ENCODE measurements at places on chromosomes 7 and 10. TPM values are rescaled to one million over a fixed set of nuclear protein-coding genes. Genes with fewer than 3 reads are reported as not detected.

DNA sequence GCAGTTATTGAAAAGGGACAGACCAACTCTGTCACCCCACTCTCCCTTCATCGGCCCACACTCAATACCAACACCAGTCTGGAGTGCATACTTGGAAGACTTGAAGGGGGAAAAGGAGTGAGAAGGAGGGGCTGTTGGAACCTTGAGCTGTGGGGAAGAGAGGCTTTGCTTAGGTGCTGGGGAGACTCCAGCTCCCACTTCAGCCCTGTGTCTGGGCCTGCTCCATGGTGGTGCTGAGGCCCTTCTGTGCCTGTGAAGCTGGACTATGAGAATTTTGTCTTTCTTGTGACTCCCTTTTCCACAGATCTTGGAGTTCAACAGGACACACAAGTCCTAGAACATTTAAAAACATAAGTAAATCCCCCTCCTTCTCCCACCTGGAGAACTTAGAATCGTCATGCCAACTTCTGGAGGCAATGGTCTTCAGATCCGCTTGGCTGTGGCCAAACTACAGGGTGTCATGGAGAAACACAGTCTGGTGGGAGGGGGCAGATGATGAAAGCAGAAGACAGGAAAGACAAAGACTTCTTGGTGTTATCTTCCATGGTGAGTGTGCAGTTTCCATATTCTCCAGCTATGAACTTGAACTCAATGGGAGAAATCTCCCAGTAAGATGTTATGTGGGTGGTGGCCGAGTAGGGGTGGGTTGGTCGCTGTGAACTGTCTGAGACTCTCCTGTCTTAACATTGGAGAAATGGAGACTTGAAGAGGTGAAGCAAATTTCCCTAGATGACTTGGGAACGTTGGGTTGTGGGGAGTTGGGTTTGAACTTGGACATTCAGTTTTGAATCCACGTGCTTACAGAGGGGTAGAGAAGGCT, 18.4 kb upstream of the GIMAP8 start:
- H3K4me1 ChIP-seq, result peaks cover 13% of the 10 kb centered on the region
- no peaks in the 10 kb centered on the region for H3K36me3 ChIP-seq
- no peak for DNase-seq
- H3K27ac ChIP-seq, result no peak overlapping the region

DNA sequence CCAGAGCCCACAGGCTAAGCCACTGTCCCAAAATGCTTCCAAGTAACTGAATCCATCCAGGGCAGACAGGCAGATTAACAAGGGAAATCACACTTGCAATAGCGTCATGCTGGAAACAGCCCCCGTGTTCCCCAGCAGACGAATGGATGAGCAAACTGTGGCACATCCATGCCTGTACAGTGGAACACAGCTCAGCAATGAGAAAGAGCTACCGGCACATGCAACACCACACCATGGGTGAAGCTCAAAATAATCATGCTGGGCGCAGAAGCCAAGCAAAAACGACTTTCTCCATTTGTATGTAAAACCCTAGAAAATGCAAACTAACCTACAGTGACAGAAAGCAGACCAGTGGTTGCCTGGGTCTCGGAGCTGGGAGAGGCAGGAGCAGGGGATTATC, 153.1 kb downstream of the SLIT1 start:
- no peak overlapping the region for H3K27ac ChIP-seq
- H3K4me1 ChIP-seq, result peaks cover 5% of the 10 kb centered on the region
- no peaks in the 10 kb centered on the region for H3K36me3 ChIP-seq

- H3K4me3 ChIP-seq, result no peak overlapping the region
- no peaks in the 10 kb centered on the region for H3K36me3 ChIP-seq
- H3K27ac ChIP-seq, result no peak overlapping the region
- DNase-seq, result no peak
- no peaks in the 10 kb centered on the region for H3K27me3 ChIP-seq
Measured at GRCh38 chr7:80654887-80655340, 16.5 kb downstream of the CD36 start.

GRCh38 chr10:8115618-8115980, 61.1 kb downstream of the GATA3 start:
- H3K27me3 ChIP-seq, result no peaks in the 10 kb centered on the region
- no peaks in the 10 kb centered on the region for H3K4me1 ChIP-seq
- no peaks in the 10 kb centered on the region for H3K36me3 ChIP-seq

- no peaks in the 10 kb centered on the region for H3K36me3 ChIP-seq
- H3K4me1 ChIP-seq, result no peaks in the 10 kb centered on the region
- DNase-seq, result no peak
- no peak overlapping the region for H3K4me3 ChIP-seq
Measured at GRCh38 chr10:36441557-36441956, 683.8 kb upstream of the ANKRD30A start.

DNA sequence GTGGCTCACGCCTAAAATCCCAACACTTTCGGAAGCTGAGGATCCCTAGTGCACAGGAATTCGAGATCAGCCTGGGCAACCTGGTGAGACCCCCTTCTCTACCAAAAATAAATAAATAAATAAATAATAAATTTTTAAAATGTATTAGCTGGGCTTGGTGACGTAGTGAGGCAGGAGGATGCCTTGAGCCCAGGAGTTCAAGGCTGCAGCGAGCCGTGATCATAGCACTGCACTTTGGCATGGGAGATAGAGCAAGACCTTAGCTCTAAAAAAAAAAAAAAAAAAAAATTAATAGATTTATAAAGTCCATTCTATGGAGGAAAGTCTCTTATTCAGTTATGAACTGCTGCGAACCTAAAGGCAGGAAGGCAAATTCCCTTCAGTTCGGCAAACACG, 1.1 kb upstream of the PTPN12 start:
- H3K27me3 ChIP-seq, result no peaks in the 10 kb centered on the region
- H3K4me1 ChIP-seq, result peaks cover 9% of the 10 kb centered on the region
- DNase-seq, result no peak
- H3K27ac ChIP-seq, result peak overlapping the region; percentile 91
- no peaks in the 10 kb centered on the region for H3K36me3 ChIP-seq

- peaks cover 2% of the 10 kb centered on the region for H3K27me3 ChIP-seq
- H3K4me1 ChIP-seq, result no peaks in the 10 kb centered on the region
- DNase-seq, result no peak
- no peak overlapping the region for H3K27ac ChIP-seq
- no peak overlapping the region for H3K4me3 ChIP-seq
Measured at GRCh38 chr7:138226001-138226476, 149.8 kb downstream of the AKR1D1 start.

- H3K4me3 ChIP-seq, result no peak overlapping the region
- DNase-seq, result peak; percentile 27
- H3K4me1 ChIP-seq, result peaks cover 5% of the 10 kb centered on the region
- H3K36me3 ChIP-seq, result no peaks in the 10 kb centered on the region
Measured at GRCh38 chr7:5077740-5078139, 32.1 kb downstream of the RBAK start.

ZCWPW1 gene
- 3.0 TPM for total RNA-seq

GIMAP1 gene
- total RNA-seq, result 5.5 TPM

RHOBTB1 gene
- 0.04 TPM for total RNA-seq

UNCX gene
- not detected for total RNA-seq

HOXA5 gene
- total RNA-seq, result not detected

All from activated CD4-positive, alpha-beta T cell treated with anti-CD3 and anti-CD28 coated beads for 36 hours (primary cell).